NCI-H187 treated with DMSO at 0.1 percent for 48 hours (cell line): ENCODE measurements at places on chromosomes 6 and 20.

GRCh38 chr6:99712519-99712918 lies 105.9 kb downstream of the PRDM13 start:
- DNase-seq, result no peak

DNA sequence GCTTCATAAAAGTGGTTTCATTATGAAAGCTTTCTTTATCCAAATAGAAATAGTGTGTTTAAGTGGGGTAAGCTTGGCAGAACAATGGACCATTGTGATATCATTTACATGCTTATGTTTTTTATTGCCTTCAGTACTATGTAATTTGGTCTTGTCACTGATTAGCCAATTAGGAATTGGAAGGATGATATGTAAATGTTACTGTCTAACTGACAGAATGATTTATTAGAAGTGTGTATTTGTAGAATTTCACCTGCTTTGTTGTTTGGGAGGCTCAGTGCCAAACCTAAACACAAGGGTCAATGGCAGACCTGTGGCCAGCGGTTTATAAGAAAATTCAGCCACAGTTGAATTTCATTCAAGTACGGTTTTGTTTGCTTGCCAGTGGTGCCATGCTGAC lies 39.0 kb downstream of the AIG1 start:
- DNase-seq, result no peak

DNA sequence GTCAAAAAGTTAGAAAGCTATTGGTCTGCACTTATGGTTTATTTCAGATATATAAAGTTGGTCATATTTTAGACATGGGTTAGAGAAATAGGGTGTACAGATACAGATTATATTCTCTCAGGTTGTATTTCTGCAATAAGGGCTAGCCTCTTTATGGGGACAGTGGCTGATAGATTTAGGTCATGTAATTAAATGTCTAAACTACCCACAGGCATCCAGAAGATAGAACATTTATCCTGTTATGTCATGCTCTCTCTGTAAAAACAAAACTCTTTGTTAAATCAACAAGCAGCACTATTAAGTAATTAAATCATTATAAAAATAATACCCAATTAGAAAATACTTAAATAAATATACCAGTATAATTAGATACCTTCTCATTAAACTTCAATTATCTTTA lies 612.6 kb upstream of the CITED2 start:
- DNase-seq, result no peak

GRCh38 chr6:137043710-137044365 lies 927 bp downstream of the IL20RA start:
- DNase-seq, result no peak

- DNase-seq, result no peak
Measured at GRCh38 chr6:86952991-86953390, 15.7 kb downstream of the HTR1E start.

- no peak for DNase-seq
Measured at GRCh38 chr6:82246802-82247504, 591 bp downstream of the IBTK start.

DNA sequence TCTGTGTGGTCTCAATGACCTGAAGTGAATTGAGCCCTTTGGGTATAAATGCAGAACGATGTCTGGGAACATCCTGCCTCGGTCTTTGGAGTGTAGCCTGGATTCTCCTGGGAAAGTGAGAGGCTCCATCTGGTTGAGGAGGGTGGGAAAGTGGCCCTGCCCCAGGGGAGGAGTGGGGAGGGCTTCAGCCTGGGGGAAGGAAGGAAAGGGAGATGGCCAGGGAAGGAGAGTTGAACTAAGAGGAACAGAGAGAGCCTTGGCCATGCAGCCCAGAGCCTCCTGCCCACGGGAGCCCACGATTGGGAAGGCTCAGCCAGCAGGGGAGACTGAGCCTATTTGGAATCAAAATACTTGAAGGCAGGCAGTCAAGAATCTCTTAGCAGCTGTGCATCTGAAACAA lies 2.3 kb upstream of the EPB41L1 start:
- DNase-seq, result no peak
